ENCODE measurements at places on chromosomes 7 and 10. TPM values are rescaled to one million over a fixed set of nuclear protein-coding genes. Genes with fewer than 3 reads are reported as not detected.

Gene PRF1
- total RNA-seq: not detected

Gene CNPY1
- not detected for total RNA-seq

Gene MBL2
- total RNA-seq: not detected

Gene AMPH
- 0.50 TPM for total RNA-seq

Gene AEBP1
- total RNA-seq: 27.3 TPM

Gene HOXA11
- 0.31 TPM for total RNA-seq

Gene USP6NL
- 20.5 TPM for total RNA-seq

Gene STAG3
- 0.25 TPM for total RNA-seq

Gene GNGT1
- not detected for total RNA-seq

Gene NOS3
- total RNA-seq: 20.9 TPM

Gene HMX2
- total RNA-seq: not detected

Gene COMTD1
- total RNA-seq: 10.6 TPM

Gene SLC18A2
- total RNA-seq: not detected

Gene OR2F1
- total RNA-seq: under 0.01 TPM

Gene IL15RA
- 6.8 TPM for total RNA-seq

Gene NMT2
- total RNA-seq: 52.5 TPM

Gene TRIM50
- not detected for total RNA-seq

Gene NOM1
- total RNA-seq: 23.0 TPM

Gene ALDH18A1
- 99.2 TPM for total RNA-seq

Gene NAT16
- not detected for total RNA-seq

Gene CTTNBP2
- total RNA-seq: not detected

Gene LUC7L2
- 69.0 TPM for total RNA-seq

Gene LLCFC1
- not detected for total RNA-seq

Gene HTR5A
- total RNA-seq: not detected

Gene AP3M1
- total RNA-seq: 21.2 TPM
